Large intestine (tissue), 12 donors: ENCODE measurements at places on chromosomes 6 and 20. TPM values are rescaled to one million over a fixed set of nuclear protein-coding genes. Genes with fewer than 3 reads are reported as not detected.

DNA sequence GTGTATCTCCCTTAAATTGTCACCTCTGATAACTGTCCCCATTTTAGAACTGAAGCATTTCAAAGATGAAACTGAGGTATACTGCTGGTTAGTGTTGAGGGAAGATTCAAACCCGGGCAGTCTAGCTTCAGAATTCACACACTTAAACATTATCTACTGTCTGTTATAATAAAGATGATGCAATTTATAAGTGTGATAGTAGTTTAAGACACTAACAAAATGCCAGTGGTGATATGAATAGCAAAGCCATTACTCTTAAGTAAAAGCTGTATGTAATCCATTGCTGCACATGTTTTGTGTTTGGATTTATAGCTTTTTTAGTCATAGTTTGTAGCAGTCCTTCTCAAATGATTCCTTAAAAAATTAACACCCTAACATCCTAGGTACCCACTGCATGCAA lies 19.8 kb downstream of the USP45 start:
- DNase-seq, result no peak
- H3K4me1 ChIP-seq, result peaks cover 4% of the 10 kb centered on the region
- H3K27ac ChIP-seq, result no peak overlapping the region
- no peak overlapping the region for H3K4me3 ChIP-seq
- H3K27me3 ChIP-seq, result no peaks in the 10 kb centered on the region

GRCh38 chr20:35020108-35020928 lies 64.7 kb downstream of the MYH7B start:
- DNase-seq, result no peak
- H3K4me1 ChIP-seq, result no peaks in the 10 kb centered on the region
- H3K27me3 ChIP-seq, result no peaks in the 10 kb centered on the region

DNA sequence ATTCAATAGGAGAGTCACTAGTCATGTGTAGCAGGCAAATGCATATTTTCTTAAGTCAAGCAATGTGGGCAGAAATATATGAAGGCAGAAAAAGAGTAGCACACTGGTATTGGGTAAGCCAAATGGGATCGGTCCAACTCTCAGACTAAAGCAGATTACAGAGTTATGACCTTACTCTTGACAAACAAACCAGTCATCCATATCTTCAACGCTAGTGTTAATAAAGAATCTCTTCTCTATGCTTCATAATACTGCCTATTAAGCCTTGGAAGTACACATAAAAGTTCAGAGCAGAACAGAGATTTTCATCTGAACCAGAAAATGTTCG lies 320.2 kb upstream of the JARID2 start:
- H3K36me3 ChIP-seq, result no peaks in the 10 kb centered on the region
- H3K27me3 ChIP-seq, result peaks cover 8% of the 10 kb centered on the region
- H3K27ac ChIP-seq, result no peak overlapping the region
- peaks cover 6% of the 10 kb centered on the region for H3K4me1 ChIP-seq

DNA sequence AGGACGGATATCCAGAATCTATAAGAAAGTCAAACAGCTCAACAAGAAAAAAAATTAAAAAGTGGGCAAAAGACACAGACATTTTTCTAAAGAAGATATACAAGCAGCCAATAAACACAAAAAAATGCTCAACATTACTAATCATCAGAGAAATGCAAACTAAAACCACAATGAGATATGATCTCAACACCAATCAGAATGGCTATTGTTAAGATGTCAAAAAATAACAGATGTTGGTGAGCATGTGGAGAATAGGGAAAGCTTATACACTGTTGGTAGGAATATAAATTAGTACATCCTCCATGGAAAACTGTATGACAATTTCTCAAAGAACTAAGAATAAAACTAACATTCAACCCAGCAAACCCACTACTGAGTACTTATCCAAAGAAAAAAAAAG lies 23.3 kb upstream of the OSTM1 start:
- no peaks in the 10 kb centered on the region for H3K27me3 ChIP-seq
- no peak overlapping the region for H3K4me3 ChIP-seq

DNA sequence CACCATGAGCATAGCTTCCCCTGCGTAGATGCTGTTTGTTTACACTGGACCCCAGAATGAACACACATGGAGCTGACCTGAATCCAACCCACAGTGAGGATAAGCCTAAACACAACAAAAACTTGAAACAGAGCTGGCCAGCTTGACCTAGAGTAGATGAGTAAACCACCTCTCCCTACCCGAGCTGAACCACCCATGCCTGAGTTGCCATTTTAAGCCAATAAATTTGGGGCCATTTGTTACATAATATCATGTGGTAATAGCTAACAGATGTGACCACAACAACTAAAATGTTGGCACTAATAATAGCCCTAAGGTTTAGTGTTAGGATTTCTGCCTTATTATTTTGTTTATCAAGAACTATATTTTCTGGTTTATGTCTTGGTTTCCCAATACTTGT lies 103.2 kb upstream of the GRIK2 start:
- H3K4me3 ChIP-seq, result no peak overlapping the region
- DNase-seq, result no peak
- H3K27ac ChIP-seq, result no peak overlapping the region
- H3K27me3 ChIP-seq, result no peaks in the 10 kb centered on the region

DNA sequence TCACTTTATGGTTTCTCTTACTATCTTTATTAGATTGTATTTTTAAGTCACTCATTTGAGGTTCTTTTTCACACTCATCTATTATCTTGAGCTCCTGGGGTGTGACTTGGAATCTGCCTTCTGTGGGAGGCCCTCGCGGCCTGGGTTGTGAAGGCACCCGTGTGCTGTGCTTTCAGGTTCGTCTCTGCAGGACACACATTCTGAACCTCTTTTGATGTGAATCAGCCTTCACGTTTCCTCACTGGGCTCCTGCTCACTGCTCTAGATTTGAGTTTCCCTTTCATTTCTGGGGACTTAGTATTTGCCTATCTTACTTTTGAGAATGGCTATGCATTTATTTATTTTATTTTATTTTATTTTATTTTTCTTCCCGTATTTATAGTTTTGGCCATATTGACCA lies 97.8 kb downstream of the PACRG start:
- no peak for DNase-seq
- no peak overlapping the region for H3K4me3 ChIP-seq
- H3K27me3 ChIP-seq, result no peaks in the 10 kb centered on the region
- H3K27ac ChIP-seq, result no peak overlapping the region
- no peaks in the 10 kb centered on the region for H3K36me3 ChIP-seq
- H3K4me1 ChIP-seq, result no peaks in the 10 kb centered on the region

GRCh38 chr6:13303668-13304017 lies 24.7 kb downstream of the TBC1D7 start:
- H3K4me1 ChIP-seq, result peaks cover 8% of the 10 kb centered on the region
- no peak overlapping the region for H3K27ac ChIP-seq
- DNase-seq, result no peak
- no peaks in the 10 kb centered on the region for H3K27me3 ChIP-seq
- no peak overlapping the region for H3K4me3 ChIP-seq
- H3K36me3 ChIP-seq, result peaks cover 62% of the 10 kb centered on the region

GRCh38 chr6:91826128-91826527 lies 1239.3 kb upstream of the MAP3K7 start:
- H3K27ac ChIP-seq, result no peak overlapping the region
- H3K27me3 ChIP-seq, result no peaks in the 10 kb centered on the region
- no peak for DNase-seq
- H3K4me3 ChIP-seq, result no peak overlapping the region
- H3K4me1 ChIP-seq, result no peaks in the 10 kb centered on the region

DNA sequence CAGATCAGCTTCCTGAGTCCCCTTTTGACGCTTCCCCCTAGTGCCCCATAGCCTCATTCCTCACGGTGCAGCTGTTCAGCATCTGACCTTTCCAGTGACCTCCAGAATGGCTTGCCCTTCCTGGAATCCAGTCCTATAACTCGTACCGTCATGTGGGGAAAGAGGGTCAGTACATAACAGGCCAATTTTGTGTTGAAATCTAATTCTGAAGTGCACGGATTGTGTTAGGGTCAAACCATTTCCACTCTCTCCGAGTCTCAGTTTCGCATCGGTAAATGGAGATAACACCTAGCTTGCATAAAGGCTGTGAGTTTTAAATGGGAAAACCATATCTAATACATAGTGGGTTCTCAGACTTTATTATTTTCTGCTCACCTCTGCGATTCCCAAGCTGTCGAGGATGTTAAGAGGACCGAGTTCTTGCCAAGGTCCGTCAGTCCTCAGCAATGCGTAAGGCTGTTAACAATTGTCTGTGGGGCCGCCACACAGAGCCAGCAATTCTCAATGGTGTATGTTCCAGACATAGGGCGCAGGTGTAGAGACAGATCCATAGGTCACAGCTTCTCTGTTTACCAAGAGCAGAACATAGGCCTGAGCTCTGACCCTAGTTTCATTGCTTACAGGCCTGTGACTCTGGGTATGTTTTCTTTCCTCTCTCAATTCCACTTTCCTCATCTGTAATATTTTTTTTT lies 45.5 kb upstream of the CCR6 start:
- no peak overlapping the region for H3K4me3 ChIP-seq
- no peaks in the 10 kb centered on the region for H3K36me3 ChIP-seq
- no peak for DNase-seq
- H3K4me1 ChIP-seq, result no peaks in the 10 kb centered on the region
- H3K27me3 ChIP-seq, result no peaks in the 10 kb centered on the region

DNA sequence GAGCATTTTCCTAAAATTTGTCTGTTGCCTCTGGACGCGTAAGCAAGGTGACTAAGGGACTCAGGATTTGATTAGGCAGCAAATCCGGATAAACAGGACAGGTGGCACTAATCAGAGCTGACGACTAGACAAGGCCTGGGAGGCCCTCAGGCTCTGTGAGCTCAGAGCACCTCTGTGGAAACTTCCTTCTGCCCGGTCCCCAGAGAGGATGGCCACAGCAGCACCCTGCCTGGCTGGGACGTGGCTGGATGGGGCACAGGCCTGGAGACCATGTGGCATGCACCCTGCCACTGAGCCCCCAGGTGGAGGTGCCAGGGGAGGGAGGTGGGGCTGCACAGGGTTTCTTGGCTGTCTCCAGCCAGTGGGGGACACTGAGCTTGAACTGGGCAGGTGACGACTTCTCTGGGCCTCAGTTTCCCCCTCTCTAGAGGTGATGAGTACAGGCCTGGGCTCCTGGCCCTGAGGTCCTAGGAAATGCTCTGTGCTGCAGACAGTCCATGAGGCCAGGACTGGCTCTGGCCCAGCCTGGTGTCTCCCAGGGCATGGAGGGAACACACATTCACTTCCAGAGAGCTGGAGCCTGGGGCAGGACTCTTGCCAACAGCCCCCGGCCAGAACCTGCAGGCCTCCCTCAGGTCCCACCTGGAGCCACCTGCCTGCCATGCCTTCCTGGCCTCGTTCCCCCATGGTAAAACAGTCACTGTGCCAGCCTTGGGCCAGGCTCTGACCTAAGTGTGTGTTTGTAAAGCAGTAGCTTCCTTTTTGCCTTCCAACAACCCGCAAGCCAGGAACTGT lies 39.6 kb upstream of the STX16 start:
- no peaks in the 10 kb centered on the region for H3K4me1 ChIP-seq
- DNase-seq, result no peak
- H3K36me3 ChIP-seq, result no peaks in the 10 kb centered on the region
- H3K4me3 ChIP-seq, result no peak overlapping the region
- H3K27me3 ChIP-seq, result no peaks in the 10 kb centered on the region
- no peak overlapping the region for H3K27ac ChIP-seq

- H3K4me3 ChIP-seq, result no peak overlapping the region
- H3K27me3 ChIP-seq, result no peaks in the 10 kb centered on the region
- peaks cover 32% of the 10 kb centered on the region for H3K36me3 ChIP-seq
- DNase-seq, result peak; percentile 57
- H3K4me1 ChIP-seq, result peaks cover 9% of the 10 kb centered on the region
Measured at GRCh38 chr20:57381596-57382503, 9.3 kb upstream of the RBM38 start.

GRCh38 chr6:84074988-84075781 lies 41.6 kb downstream of the MRAP2 start:
- DNase-seq, result no peak
- no peaks in the 10 kb centered on the region for H3K36me3 ChIP-seq
- no peak overlapping the region for H3K4me3 ChIP-seq
- no peaks in the 10 kb centered on the region for H3K4me1 ChIP-seq
- H3K27me3 ChIP-seq, result no peaks in the 10 kb centered on the region

- H3K36me3 ChIP-seq, result no peaks in the 10 kb centered on the region
- H3K27me3 ChIP-seq, result peaks cover 6% of the 10 kb centered on the region
- no peaks in the 10 kb centered on the region for H3K4me1 ChIP-seq
- H3K27ac ChIP-seq, result no peak overlapping the region
- no peak for DNase-seq
Measured at GRCh38 chr20:44068316-44069201, 118.4 kb downstream of the JPH2 start.

GRCh38 chr20:17856837-17857605 lies 111.6 kb downstream of the SNX5 start:
- no peak overlapping the region for H3K4me3 ChIP-seq
- H3K27ac ChIP-seq, result peak overlapping the region; percentile 77
- H3K27me3 ChIP-seq, result no peaks in the 10 kb centered on the region
- no peak for DNase-seq
- H3K36me3 ChIP-seq, result no peaks in the 10 kb centered on the region
- peaks cover 37% of the 10 kb centered on the region for H3K4me1 ChIP-seq

GRCh38 chr6:24356310-24356973 lies 1.4 kb downstream of the DCDC2 start:
- no peak overlapping the region for H3K27ac ChIP-seq
- no peaks in the 10 kb centered on the region for H3K4me1 ChIP-seq
- H3K4me3 ChIP-seq, result peak overlapping the region; percentile 53
- peaks cover under 1% of the 10 kb centered on the region for H3K36me3 ChIP-seq
- peaks cover 2% of the 10 kb centered on the region for H3K27me3 ChIP-seq
- DNase-seq, result peak; percentile 42

GRCh38 chr6:124830506-124830905 lies 131.7 kb upstream of the RNF217 start:
- H3K4me3 ChIP-seq, result no peak overlapping the region
- H3K4me1 ChIP-seq, result no peaks in the 10 kb centered on the region
- DNase-seq, result no peak
- H3K36me3 ChIP-seq, result no peaks in the 10 kb centered on the region
- no peaks in the 10 kb centered on the region for H3K27me3 ChIP-seq

GRCh38 chr20:49894073-49894470 lies 21.3 kb downstream of the SPATA2 start:
- H3K4me3 ChIP-seq, result no peak overlapping the region
- DNase-seq, result no peak
- no peak overlapping the region for H3K27ac ChIP-seq
- H3K27me3 ChIP-seq, result no peaks in the 10 kb centered on the region
- peaks cover 6% of the 10 kb centered on the region for H3K36me3 ChIP-seq

DNA sequence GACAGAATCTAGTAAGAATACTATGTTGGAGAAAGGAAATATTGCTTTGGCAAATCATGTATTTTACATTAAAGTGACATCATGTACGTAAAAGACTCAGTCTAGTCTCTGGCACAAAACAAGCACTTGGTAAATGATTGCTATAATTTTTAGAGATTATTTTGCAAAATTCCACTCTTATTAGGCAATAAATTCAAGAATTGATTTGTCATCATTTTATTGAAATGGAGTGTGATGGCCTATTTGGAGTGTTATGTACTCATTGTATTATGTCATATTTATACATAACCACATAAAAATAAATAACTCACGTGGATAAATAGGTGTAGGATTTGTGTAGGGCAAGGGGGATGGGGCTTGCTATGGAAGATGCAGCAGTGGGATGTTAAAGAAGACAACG lies 70.0 kb upstream of the FYN start:
- H3K4me1 ChIP-seq, result no peaks in the 10 kb centered on the region
- no peak overlapping the region for H3K4me3 ChIP-seq
- no peaks in the 10 kb centered on the region for H3K27me3 ChIP-seq
- H3K27ac ChIP-seq, result no peak overlapping the region
- no peak for DNase-seq

Gene RWDD1
- polyA plus RNA-seq, result 48.6 TPM

Gene ADTRP
- 24.3 TPM for polyA plus RNA-seq

Gene TNXB
- 17.5 TPM for polyA plus RNA-seq

Gene DYNLT2
- polyA plus RNA-seq, result 7.2 TPM

Gene AAR2
- polyA plus RNA-seq, result 29.1 TPM

Gene SNAI1
- polyA plus RNA-seq, result 4.4 TPM

Gene PTPRK
- 65.4 TPM for polyA plus RNA-seq

Gene HAO1
- polyA plus RNA-seq, result not detected

Gene PHF20
- 23.6 TPM for polyA plus RNA-seq

Gene WFDC12
- polyA plus RNA-seq, result not detected

Gene SUPT3H
- polyA plus RNA-seq, result 12.0 TPM
